A673 (cell line): ENCODE measurements at places on chromosomes 3 and 15.

- peak; percentile 28 for DNase-seq
Measured at GRCh38 chr3:190281308-190282051, 40.8 kb downstream of the CLDN1 start.

GRCh38 chr15:64452988-64453688 is 7.2 kb upstream of the ZNF609 start:
- DNase-seq: no peak

DNA sequence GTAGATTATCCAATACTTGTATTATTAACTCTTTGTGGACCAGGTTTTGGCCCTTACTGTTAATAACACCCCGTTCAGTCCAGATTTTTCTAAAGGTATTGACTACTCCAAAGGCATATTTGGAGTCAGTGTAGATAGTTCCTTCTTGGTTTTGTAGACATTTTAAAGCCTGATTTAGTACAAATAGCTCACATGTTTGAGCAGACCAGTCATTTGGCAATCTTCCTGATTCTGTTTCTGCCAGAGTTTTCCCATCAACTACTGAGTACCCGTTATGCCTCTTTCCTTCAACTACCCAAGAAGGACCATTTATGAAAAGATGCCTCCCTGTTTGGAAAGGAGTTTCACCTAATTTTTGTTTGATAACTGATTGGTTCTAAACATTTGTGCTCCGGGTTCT is 82.0 kb downstream of the CHCHD4 start:
- DNase-seq: no peak

GRCh38 chr3:73523661-73524060 is 101.1 kb downstream of the PDZRN3 start:
- DNase-seq: no peak

DNA sequence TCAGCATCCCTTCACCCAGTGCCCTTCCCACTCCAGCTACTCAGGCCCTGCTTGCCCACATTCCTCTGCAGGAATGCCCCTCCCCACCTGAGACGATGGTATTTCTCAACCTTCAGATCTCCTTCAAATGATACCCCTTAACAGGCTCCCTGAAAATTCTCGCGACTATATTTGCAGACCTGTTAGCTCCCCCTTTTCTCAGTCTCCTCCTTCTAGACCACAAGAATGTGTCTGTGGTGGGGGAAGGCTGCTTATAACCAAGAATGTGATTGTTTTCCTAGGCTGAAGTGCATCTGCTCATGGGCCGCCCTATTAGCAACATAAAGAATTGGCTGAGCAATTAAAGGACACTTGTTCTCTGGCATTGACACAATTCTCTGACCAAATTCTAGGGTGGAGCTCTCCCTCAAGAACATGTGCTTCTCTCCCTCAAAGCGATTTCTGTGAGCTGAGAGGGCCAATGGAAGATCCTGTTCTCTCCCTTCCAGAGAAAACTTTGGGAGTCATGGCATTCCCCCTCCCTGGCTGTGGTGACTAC is 19.1 kb upstream of the LIMD1 start:
- DNase-seq: no peak

DNA sequence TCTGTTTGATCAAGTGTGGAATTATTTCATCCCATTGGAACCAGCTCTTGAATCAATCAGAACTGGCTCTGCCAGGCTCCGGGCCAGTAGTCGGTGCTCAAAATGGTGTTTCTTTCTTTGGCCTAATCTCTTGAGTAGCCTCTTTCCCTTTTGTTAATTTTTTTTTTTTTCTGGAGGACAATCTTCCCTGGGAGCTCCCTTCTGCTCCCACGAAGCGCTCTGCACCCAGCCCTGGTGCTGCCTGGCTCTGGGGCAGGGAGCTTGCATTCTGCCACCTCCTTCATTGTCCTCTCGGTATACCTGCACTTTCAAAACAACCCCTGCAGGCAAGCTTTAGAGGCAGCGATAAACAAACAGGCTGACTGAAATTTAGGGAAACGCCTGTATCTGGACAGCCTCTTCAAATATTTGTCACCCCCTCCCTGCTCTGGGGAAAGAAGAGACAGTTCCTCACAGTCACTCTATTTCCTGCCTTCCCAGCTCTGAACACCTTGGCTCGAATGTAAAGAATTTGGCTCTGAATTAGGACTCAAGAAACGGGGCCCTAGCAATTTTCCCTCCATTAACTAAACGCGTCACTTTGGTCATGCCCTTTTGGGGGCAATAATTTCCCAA is 1.1 kb upstream of the THSD4 start:
- no peak for DNase-seq

DNA sequence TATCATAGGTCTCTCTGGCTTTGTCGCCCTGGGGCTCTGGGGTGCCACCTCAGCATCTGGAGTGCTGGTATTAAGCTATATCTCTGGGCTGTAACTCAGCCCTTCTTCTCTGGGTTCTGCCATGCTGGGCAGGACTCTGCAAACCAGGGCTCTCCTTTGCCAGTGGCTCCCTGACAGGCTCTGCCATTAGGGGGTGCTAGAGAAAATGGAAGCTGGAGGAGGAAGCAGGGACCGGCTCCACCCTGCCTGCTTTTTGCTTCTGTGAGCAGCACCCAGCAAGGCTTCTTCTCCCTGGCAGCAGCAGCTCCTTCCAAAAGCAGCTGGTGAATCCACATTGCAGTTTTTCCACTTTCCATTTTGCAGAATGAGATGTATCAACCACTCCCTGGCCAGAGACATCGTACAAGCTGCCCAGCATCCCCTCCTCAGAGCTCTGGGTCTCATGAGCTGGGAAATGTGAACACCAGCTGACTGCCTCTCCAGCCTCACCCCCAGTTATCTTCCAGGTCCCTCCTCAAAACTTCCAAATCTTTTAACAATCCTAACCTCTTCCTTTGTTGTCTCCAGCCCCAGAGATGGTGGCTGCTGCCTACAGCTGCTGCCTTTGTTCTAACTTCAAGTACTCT is 165.0 kb downstream of the ABHD5 start:
- peak; percentile 72 for DNase-seq

- DNase-seq: no peak
Measured at GRCh38 chr15:80744826-80745225, 34.3 kb upstream of the CEMIP start.

DNA sequence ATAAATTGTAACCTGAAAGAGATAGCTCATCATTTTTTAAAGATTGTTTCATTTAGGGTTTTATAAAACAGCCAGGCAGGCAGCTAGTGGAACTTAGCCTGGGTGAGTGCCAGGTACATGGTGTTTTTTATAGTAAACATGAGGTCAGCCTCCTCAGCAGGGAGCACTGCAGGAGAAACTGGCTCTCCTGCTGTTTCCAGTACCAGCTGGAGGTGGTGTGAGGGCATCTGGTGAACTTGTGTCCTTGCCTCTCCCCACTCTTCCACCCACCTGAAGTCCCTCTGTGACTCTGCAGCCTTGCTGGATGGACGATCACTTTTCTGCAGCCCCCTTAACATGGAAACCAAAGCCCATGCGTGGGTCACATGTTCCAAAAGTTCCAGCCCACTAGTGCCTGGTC is 128.4 kb downstream of the FAM174B start:
- DNase-seq: no peak

GRCh38 chr3:44069276-44069675 is 172.4 kb upstream of the TOPAZ1 start:
- no peak for DNase-seq

GRCh38 chr3:62046326-62046725 is 327.0 kb downstream of the FEZF2 start:
- DNase-seq: no peak

GRCh38 chr15:25345943-25346342 is 92.9 kb downstream of the UBE3A start:
- no peak for DNase-seq

DNA sequence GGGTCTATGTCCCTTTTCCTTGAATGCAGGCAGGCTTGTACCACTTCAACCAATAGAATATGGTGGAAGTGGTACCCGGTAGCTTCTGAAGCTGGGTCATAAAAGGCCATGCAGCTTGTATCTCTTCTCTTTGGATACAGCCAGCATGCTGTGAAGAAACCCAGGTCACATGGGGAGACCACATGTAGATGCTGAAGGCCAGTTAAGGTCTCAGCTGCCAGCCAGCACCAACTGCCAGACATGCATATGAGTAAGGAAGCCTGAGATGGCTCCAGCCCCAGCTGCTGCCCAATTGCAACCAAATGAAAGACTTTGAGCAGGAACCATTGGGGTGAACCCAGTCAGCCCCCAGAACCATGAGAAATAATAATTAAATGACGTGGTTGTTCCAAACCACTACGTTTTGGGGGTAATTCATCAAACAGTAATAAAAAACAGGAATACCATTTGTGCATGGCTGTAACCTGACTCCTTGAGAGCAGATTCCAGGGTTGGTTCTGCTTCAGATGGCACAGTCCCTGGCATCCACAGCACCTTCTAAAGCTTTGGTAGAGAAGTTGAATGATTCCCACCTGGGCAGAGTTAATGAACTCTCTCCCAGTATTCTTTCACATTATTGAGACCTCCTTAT is 3.8 kb downstream of the RBP2 start:
- no peak for DNase-seq

- DNase-seq: no peak
Measured at GRCh38 chr15:37873336-37873735, 61.1 kb upstream of the TMCO5A start.

- no peak for DNase-seq
Measured at GRCh38 chr3:188196232-188196990, 42.5 kb downstream of the LPP start.

GRCh38 chr15:80440024-80440423 is 35.8 kb downstream of the ARNT2 start:
- DNase-seq: no peak

DNA sequence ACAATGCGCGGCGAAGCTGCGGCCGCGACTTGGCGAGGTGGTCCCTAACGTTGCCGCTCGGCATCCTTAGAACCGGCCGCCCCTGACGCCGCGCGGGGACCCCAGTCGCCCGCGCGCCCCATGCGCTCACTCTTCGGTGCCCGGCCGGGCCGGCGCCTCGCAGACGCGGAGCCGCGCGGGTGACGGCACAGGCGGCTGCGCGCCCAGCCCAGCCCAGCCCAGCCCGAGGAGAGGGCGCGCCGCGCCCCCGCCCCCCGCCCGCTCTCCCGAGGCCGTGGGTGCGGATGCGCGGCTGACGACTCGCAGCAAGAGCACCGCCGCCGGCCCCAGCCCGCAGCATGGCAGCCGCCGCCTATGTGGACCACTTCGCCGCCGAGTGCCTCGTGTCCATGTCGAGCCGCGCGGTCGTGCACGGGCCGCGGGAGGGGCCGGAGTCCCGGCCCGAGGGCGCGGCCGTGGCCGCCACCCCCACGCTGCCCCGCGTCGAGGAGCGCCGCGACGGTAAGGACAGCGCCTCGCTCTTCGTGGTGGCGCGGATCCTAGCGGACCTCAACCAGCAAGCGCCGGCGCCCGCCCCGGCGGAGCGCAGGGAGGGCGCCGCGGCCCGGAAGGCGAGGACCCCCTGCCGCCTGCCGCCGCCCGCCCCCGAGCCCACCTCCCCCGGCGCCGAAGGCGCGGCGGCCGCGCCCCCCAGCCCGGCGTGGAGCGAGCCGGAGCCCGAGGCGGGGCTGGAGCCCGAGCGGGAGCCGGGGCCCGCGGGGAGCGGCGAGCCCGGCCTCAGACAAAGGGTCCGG is 437 bp downstream of the KLF13 start:
- peak; percentile 77 for DNase-seq

- no peak for DNase-seq
Measured at GRCh38 chr3:132637590-132637989, 22.0 kb downstream of the ACAD11 start.

- no peak for DNase-seq
Measured at GRCh38 chr3:65101450-65101849, 413.6 kb upstream of the ADAMTS9 start.

DNA sequence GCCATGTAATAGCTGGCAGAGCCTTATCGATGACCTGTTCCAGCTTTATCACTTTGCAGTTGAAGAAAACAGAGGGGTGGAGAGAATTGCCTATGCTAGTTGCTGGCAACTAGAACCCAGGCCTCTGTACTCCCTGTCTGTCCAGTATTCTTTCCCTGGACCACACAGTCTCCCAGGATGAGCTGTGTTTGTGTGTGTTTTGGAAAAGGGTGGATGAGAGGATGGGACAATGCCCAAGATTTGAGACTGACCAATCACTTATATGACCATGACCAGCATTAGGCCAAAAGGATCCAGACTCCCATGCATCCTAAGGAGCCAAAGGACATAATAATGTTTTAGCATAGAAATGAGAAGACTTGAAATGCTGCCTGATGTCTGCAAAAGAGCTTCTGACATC is 102.6 kb downstream of the CD200R1L start:
- DNase-seq: no peak
